ENCODE measurements at places on chromosomes 4 and X.

DNA sequence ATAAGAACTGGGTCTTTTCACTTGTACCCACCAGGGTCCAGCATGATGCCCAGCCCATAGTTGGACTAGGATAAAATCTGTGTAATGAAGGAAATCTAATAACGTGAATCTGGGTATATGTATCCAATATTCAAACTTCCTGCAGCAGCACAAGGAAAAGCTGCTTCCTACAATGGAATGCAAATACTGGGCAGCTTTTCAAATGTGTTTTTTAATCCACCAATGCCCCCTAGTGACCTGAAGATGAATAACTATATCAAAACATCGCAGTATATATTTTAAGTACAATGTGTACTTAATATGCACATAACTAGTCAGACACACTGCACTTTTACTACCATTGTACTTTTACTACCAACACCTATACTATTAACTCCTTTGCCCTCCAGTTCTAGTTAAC is 5.3 kb downstream of the APOO start:
- DNase-seq = peak; percentile 73

- DNase-seq = no peak
Observed at GRCh38 chrX:48467281-48467761, 2.7 kb downstream of the SLC38A5 start.

- no peak for DNase-seq
Observed at GRCh38 chr4:74111306-74111975, 12.4 kb upstream of the CXCL2 start.

DNA sequence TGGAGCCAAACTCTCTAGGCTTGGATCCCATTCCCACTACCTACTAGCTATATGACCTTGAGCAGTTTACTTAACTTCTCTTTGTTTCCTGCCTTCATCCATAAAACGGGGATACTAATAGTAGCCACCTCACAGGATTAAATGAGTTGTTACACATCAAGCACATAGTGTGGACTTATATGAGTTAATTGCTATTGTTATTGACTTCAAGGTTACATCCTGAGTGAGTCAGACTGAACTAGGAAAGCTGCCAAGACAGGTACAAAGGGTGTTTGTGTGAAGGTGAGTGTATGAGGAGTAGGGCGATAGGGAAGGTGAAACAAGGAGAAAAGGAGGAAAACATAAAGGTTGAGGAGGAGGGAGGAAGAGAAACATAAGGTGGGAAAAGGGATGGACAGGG is 32.2 kb downstream of the TFDP3 start:
- no peak for DNase-seq

GRCh38 chr4:159483782-159484741 is 381.2 kb downstream of the RAPGEF2 start:
- no peak for DNase-seq

GRCh38 chrX:50698944-50699343 is 115.0 kb downstream of the SHROOM4 start:
- DNase-seq = peak; percentile 44

GRCh38 chr4:101191302-101192098 is 155.8 kb downstream of the PPP3CA start:
- DNase-seq = peak; percentile 92

- DNase-seq = no peak
Observed at GRCh38 chr4:36292556-36293188, 11.3 kb downstream of the DTHD1 start.

DNA sequence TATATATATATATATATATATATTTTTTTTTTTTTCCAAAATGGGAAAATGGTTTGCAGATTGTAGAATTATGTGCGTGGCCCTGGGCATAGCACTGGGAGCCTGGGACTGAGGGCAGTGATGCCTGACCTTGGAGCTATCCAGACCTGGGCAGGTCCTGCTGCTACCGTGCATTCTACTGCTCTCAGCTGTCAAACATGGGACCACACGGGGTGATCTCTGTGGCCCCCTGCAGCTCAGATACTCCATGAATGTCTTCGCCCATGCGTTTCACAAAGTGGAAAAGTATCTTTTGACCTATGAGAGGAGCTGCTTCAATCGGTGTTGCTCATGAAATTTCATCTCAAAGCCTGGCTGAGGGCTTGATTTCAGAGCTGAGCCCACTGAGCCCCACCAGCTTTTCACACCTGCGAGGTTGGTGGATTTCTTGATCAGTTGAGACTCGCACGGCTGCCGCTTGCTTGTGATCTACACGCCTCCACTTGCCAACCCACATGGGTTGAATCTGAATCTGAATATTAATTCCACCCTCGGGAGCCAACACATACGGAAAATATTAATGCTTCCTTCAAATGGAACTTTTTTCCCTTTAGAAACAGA is 35.7 kb downstream of the ING2 start:
- DNase-seq = no peak

DNA sequence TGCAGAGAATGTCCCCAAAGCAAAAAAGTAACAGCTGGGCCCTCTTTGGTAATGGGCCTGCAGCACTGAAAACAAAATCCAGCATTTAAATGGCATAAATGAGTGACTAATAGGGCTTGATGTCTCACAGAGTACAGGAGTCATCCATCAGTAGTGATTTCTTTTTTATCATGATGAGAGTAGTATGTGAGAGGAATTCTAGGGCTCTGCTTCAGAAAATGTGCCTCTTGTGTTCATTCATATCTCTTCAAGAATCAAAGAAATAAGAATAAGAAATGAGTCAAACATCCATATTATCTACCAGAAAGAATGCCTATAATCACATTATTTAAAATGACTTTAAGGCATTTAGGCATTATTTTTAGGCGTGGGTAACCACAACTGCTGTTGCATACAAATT is 792.9 kb upstream of the HTR2C start:
- DNase-seq = no peak

- DNase-seq = no peak
Observed at GRCh38 chr4:141658309-141658708, 21.9 kb downstream of the IL15 start.

DNA sequence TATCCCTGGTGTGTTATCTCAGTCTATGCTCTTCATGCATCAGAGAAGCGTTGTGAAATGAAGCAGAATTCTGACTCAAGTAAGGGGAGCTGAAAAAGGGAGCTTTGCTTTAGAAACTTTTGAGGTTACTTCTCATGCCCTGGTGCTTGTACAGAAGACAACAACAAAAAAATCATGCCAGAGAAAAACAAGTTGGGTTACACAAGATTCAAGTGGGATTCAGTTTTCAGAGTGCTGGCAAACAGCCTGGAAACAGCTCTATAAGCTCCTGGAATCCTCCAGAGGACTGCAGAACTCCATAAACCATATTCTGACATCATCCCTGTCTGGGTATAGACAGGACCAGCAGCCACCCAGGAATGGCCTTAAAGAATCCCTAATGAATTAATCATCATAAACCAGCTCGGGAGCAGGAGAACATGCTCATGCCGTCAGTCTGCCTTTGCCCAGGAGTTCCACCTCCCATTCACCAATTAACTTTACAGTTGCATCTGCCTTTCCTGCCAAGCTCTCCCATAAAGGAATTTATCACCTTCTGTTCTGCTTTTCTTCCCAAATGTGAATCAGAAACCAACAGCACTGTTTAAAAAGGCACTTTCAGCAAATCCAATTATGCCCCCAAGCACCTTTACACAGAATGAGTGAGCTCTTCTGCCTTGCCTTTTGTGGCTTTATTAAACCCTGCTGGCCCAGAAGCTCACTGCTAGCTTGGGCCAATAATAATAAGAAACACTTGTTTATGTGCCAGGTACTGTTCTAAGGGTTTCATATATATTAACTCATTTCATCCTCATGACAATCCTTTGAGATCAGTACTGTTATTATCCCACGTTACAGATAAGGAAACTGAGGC is 54.5 kb upstream of the FBXW7 start:
- peak; percentile 89 for DNase-seq

DNA sequence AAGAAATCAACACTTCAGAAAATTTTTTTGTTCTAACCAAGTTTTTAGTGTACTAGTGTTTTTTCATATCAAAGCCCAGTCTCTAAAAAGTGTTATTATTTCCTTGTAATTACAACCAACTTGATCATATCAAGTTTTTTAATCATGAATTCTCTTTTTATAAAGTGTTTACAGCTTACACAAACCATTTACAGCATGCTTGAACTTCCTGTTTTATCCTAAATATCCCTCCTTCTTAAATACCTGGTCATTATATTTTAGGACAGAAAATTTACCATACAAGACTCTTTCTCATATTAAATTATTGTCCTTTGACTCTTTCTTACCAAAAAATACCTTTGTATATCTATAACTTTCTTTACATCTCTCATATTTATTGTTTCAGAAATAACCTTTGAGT is 89.4 kb upstream of the NPY2R start:
- DNase-seq = no peak

- no peak for DNase-seq
Observed at GRCh38 chr4:15781427-15782095, 3.4 kb downstream of the CD38 start.

GRCh38 chr4:89119836-89120235 is 8.5 kb downstream of the TIGD2 start:
- peak; percentile 53 for DNase-seq

DNA sequence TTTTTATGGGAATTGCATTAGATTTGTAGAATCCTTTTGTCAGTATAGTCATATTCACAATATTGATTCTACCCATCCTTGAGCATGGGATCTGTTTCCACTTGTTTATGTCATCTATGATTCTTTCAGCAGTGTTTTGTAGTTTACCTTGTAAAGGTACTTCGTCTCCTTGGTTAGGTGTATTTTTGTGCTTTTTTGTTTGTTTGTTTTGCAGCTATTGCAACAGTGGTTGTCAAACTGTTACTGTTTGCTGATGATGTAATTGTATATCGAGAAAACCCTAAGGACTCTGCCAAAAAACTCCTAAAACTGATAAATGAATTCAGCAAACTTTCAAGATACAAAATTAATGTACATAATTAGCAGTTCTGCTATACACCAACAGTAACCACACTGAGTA is 127.9 kb upstream of the AR start:
- DNase-seq = no peak

DNA sequence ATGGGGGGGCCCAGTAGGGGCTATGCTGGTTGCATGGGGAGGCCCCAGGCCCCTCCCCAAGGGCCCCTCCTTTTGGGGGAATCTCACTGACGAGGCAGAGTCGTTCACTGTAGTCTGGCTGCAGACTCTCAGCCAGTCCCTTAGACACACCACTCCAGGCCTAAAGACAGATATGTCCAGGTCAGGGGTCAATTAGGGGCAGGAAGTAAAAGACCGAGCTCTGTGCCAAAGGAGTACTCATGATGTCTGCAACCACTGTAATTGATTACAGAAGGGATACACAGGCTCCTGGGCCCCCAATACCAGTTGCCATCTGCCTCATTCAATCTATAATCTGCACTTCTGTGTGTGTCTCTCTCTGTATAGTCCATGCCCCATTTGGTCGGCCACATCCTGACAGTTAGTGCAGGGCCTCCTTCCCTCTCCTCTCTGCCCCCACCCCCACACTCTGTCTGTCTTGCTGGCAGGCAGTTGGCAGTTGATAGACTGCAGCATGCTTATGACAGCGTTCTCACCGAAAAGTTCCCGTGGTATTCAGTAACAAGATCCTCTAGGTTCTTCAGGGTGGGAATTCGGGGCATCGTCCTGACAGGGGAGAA is 1.3 kb upstream of the CXorf65 start:
- DNase-seq = no peak

DNA sequence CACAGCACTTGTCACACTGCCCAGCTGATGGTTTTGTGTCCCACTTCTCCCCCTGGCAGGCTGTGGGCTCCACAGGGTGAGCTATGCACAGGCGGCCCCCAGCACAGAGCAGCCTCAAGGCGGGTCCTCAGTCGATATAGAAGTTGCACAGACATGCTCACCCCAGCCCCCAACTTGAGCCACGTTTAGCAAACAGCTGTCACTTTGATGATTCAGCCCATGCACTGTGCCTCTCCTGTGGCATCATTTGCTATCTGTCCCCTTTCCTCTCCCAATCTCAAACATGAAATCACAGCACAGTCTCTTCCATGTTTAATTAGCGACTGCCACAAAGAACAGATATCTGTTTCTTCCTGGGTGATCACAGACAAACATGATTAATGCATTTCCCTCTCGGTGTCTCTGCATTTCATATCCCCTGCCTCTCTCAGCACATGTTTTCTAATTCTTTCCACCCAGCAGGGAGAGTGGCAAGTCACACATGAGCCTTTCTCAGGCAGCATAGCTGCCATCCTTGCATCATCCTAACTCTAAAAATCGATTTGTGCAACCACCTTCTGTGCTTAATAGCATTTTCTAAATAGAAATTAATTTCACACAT is 204.9 kb downstream of the EVC2 start:
- DNase-seq = no peak

DNA sequence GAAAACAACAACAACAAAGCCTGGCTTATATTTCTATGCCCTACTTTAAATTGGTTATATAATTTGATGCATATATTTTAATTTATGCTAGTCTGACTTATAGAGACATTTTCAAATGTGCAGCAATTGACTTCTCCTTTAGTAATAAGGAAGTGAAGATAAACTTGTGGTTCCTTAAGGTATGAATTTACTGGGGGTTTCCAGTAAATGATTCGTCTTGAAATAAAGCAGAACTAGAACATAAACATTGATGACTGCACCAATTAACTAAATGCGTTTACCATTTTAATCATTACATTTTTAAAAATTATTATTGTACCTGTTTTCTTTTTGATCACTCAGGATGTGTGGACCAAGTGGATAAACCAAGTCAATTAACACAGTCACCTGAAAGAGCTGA is 99.6 kb upstream of the CCSER1 start:
- DNase-seq = no peak

GRCh38 chr4:8409264-8410065 is 31.1 kb downstream of the ACOX3 start:
- DNase-seq = no peak
